A549 treated with GW870086 at 1 μM for 4 hours (cell line): ENCODE measurements at places on chromosomes 11 and 22. TPM values are rescaled to one million over a fixed set of nuclear protein-coding genes. Genes with fewer than 3 reads are reported as not detected.

Gene THY1
- 8.9 to 17.2 TPM (median 13.7 TPM) in 5 replicates for total RNA-seq

Gene BATF2
- 0.61 to 1.3 TPM (median 0.67 TPM) in 5 replicates for total RNA-seq

Gene SMC1B
- 0.03 TPM in 2 of 5 replicates, not detected in the others for total RNA-seq

Gene USP47
- 24.4 to 37.6 TPM (median 31.6 TPM) in 5 replicates for total RNA-seq

Gene PARVG
- not detected in 5 replicates for total RNA-seq
